ENCODE measurements at places on chromosomes 12 and 14. TPM values are rescaled to one million over a fixed set of nuclear protein-coding genes. Genes with fewer than 3 reads are reported as not detected.
A peak's percentile ranks its signal among the peaks of the same experiment; 100 is the strongest.

- no peak for DNase-seq
Measured at GRCh38 chr12:104310751-104311633, 7.5 kb downstream of the EID3 start.

DNA sequence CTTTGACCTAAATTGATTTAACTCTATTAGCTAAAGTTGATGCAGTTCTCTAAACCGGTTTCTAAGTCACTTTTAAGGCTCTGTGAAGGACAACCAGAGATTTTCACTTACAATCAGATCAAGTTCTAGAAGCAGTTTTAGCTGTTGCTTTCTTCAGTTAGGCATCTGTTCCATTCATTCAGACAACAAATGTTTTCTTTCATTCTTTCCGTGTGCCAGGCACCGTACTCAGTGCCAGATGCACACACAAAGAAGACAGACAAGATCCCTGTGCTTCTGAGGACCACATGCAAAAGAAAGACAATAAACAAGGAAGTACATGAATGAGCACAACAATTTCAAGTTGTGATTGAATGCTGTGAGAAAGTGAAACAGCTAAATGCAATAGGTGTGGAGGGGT is 11.1 kb upstream of the EGLN3 start:
- no peak for DNase-seq

GRCh38 chr14:53286301-53286700 is 133.2 kb upstream of the DDHD1 start:
- DNase-seq: no peak

- DNase-seq: no peak
Measured at GRCh38 chr12:93167841-93168492, 209.8 kb upstream of the NUDT4 start.

GRCh38 chr14:74954947-74955228 is 509 bp downstream of the PGF start:
- no peak for DNase-seq

DNA sequence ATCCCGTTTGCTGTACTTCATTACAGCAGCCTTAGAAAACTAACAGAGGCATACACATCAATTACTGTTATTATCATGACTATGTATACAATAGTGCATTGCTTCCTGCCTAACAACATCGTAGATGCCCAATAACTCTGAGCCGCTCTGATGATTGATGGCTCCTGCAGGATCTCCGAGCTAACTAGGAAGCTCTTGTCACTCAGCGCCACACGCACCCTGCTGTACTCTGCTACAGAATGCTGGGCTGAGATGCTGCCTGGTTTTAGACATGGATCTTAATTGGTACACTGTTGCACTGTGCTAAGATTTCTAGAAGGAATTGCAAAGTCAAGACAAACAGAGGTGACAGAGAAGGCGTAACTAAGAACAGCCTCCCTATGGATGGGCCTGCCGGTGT is 169.3 kb downstream of the SLC15A4 start:
- no peak for DNase-seq

GRCh38 chr12:106274575-106275121 is 26.8 kb upstream of the CKAP4 start:
- DNase-seq: no peak

- no peak for DNase-seq
Measured at GRCh38 chr12:117261247-117261646, 71.0 kb upstream of the FBXO21 start.

GRCh38 chr12:88805692-88806091 is 225.4 kb upstream of the KITLG start:
- no peak for DNase-seq

DNA sequence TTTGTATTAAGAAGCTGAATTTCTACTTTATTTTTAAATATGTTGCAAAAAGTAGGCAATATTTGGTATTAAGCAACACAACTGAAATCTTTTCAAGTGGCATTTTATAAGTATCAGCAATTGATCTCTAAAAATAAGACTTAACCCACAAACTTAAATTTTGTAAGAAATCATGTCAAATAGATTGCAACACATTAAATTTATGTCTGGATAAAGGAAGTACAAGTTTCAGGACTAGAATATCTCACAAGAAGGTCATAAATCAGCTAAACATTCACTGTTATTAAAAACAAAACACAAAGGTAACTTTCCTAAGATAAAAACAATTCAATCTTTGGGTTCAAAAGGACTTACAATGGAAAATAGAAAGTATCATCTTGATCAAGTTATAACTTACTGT is 32.8 kb downstream of the CPNE8 start:
- DNase-seq: no peak

GRCh38 chr12:96219700-96220206 is 25.6 kb downstream of the ELK3 start:
- DNase-seq: peak; percentile 94

DNA sequence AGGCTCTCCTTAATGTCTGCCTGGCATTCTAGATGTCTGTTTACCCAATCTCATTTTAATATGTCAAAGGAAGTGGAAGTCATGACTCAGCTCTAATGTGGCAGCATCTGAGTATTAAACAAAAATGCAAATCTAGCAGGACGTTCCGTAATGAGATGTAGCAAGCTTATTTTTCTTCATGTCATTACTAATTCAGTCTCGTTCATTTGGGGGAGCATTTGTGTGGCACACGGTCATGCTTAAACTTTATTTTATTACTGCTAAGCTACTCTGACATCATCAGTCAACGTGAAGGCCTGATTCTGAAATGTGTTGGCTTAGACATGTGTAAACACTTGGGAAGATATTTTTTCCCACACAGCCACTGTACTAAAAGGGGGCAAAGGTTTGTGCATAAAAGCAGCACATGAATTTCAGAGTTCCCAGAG is 326.7 kb upstream of the TMPO start:
- DNase-seq: no peak

- DNase-seq: no peak
Measured at GRCh38 chr12:75479963-75480461, 543 bp upstream of the GLIPR1 start.

- no peak for DNase-seq
Measured at GRCh38 chr14:32230181-32230580, 27.1 kb upstream of the RNU6-8 start.

GRCh38 chr12:64009321-64010068 is 165.0 kb downstream of the SRGAP1 start:
- DNase-seq: no peak

GRCh38 chr14:65840118-65840751 is 427.7 kb downstream of the FUT8 start:
- DNase-seq: no peak

DNA sequence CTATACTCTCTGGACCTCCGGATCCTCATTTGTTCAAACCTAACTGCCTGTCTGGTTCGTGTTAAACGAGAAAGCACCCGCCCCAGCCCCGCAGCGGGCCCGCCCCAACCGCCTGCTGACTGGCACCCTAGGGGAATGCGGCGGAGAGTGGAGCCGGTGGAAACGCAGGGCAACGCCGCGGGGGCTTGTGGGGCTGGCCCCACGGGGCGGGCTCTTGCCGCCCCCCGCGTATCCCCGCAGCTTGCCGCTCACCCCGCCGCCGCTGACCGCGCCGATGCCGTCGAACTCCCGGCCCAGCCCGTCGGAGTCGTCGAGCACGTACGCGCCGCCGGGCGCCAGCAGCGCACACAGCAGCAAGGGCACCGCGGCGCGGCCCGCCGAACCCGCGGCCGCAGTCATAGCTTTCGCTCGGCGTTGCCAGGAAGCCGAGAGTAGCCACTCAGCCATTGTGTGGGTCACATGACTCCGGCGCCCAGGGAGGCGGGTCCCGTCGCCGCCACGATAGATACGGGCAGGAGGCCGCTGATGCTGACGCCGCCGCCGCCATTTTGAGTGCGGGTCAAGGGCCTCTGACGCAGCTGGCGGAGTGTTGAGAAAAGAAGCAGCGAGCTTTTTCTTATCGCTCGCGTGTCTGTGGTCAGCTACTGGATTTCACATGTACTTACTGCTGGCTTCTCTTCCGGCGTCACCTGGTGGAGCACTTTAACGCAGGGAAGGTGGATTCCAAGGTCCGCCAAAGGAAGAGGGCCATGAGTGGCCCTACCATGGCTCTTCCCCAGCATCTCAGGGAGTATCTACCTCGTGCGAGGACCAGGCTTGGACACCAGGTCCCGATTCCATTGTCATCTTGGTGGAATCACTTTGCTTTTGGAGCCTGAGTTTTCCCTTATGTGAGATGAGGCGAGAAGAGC is at the start of gene GALC:
Gene GALC (minus strand): TSS at position 465 of the 911 bp plus-strand sequence. CDS start 18 bp downstream, at position 447.
- DNase-seq: peak; percentile 88

GRCh38 chr12:104175726-104176247 is 37.8 kb upstream of the NFYB start:
- no peak for DNase-seq

Gene CD4
- total RNA-seq: not detected

Gene CLEC1B
- not detected for total RNA-seq

Gene KLHDC1
- 0.99 TPM for total RNA-seq

Gene NTS
- total RNA-seq: not detected

Gene RND1
- 7.4 TPM for total RNA-seq

Gene TMEM179
- total RNA-seq: not detected

Gene RFLNA
- not detected for total RNA-seq

Gene VASH1
- 1.2 TPM for total RNA-seq

Data from Calu3 (cell line).